ENCODE measurements at places on chromosomes 4 and X.

DNA sequence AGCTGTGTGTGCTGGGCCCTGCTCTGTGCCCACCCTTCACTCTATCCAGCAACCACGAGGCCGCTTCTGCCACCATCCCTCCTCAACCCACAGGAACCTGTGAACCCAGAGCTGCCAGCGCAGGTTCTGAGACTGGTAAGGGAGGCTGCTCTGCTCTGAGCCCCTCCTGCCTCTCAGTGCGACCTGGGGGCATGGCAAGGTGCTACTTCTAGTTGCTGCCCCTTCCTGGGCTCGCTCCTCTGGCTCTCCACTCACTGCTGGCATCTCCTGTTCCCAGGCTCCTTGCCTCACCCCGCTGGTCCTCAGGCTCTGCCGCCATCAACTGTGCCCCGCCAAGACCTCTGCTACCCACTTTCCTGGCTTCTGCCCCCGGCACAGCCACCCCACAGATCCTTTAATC lies 39.3 kb downstream of the RNF212 start:
- DNase-seq = no peak

- DNase-seq = no peak
Observed at GRCh38 chrX:47200385-47201150, 6.9 kb downstream of the UBA1 start.

GRCh38 chrX:38293741-38294140 lies 33.6 kb downstream of the RPGR start:
- DNase-seq = no peak

DNA sequence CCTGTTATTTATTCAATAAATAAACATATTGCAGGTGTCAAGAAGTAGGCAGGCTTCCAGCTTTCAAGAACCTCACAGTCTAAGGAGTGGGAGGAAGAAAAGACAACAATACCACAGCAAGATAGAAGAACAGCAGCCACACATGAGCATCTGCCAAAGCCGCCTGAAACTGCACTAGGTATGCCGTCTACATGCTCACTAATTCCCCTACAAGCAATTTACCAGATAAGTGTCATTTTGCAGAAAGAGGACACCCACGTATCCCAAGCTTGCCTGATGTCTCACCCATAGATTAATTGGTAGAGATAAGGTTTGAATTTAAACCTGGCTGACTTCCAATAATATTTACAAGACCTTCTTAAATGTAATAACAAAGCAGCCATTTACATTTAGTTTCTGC lies 439.4 kb upstream of the CPEB2 start:
- no peak for DNase-seq

- no peak for DNase-seq
Observed at GRCh38 chrX:10121787-10122186, 35.0 kb upstream of the CLCN4 start.
